Cardiac muscle cell (in vitro differentiated cells and primary cell): ENCODE measurements at places on chromosomes 11 and 22. TPM values are rescaled to one million over a fixed set of nuclear protein-coding genes. Genes with fewer than 3 reads are reported as not detected.

Gene APOA5
- not detected in 2 replicates for total RNA-seq

Gene CARD18
- total RNA-seq = not detected in 2 replicates

Gene TPBGL
- 0.18 and 0.21 TPM in 2 replicates for total RNA-seq

Gene FBLN1
- 24.2 and 53.8 TPM in 2 replicates for total RNA-seq

Gene LMO1
- total RNA-seq = 0.45 and 1.4 TPM in 2 replicates

Gene CXCR5
- not detected in 2 replicates for total RNA-seq

Gene KCNQ1OT1
- 3.1 and 8.8 TPM in 2 replicates for total RNA-seq

Gene MRGPRX3
- not detected in 2 replicates for total RNA-seq

Gene TOMT
- not detected in 2 replicates for total RNA-seq

Gene EHF
- not detected in 2 replicates for total RNA-seq

Gene FDXACB1
- 2.9 and 3.3 TPM in 2 replicates for total RNA-seq

Gene VWCE
- total RNA-seq = 1.8 and 2.3 TPM in 2 replicates

Gene CCDC116
- 0.57 and 0.70 TPM in 2 replicates for total RNA-seq

Gene TMEM223
- 87.1 and 88.9 TPM in 2 replicates for total RNA-seq

Gene BEST1
- total RNA-seq = 0.27 and 0.39 TPM in 2 replicates

Gene ADAMTS15
- 12.9 and 13.0 TPM in 2 replicates for total RNA-seq

Gene CPT1B
- 25.7 and 39.1 TPM in 2 replicates for total RNA-seq

Gene OR56A4
- not detected in 2 replicates for total RNA-seq

Gene KRTAP5-1
- total RNA-seq = not detected in 2 replicates

Gene MRGPRE
- total RNA-seq = not detected in 2 replicates

Gene GRK3
- 7.0 and 10.5 TPM in 2 replicates for total RNA-seq

Gene GPHA2
- not detected in 2 replicates for total RNA-seq

Gene TP53I11
- total RNA-seq = 138 and 155 TPM in 2 replicates

Gene GGA1
- 91.9 and 114 TPM in 2 replicates for total RNA-seq

Gene CREB3L1
- total RNA-seq = 3.8 and 4.3 TPM in 2 replicates

Gene SCARF2
- 42.0 and 66.1 TPM in 2 replicates for total RNA-seq

Gene OR51B6
- not detected in 2 replicates for total RNA-seq

Gene PATE4
- not detected in 2 replicates for total RNA-seq

Gene MMP10
- not detected in 2 replicates for total RNA-seq

Gene TEX12
- total RNA-seq = not detected in 2 replicates

Gene CAPN5
- 9.4 and 9.8 TPM in 2 replicates for total RNA-seq

Gene KIF18A
- 4.1 and 16.1 TPM in 2 replicates for total RNA-seq

Gene OR51M1
- total RNA-seq = not detected in 2 replicates

Gene CHRNA10
- 1.1 and 1.4 TPM in 2 replicates for total RNA-seq

Gene MMP8
- not detected in 2 replicates for total RNA-seq

Gene GSTT2B
- 16.9 and 25.9 TPM in 2 replicates for total RNA-seq

Gene ASCL3
- not detected in 2 replicates for total RNA-seq

Gene FOLR2
- total RNA-seq = not detected in 2 replicates

Gene CDCA5
- total RNA-seq = 14.6 and 18.1 TPM in 2 replicates

Gene CEND1
- total RNA-seq = 1.6 and 7.6 TPM in 2 replicates

Gene GRM5
- 0.06 TPM in 1 of 2 replicates, not detected in the other for total RNA-seq

Gene IL18
- 0.18 and 0.86 TPM in 2 replicates for total RNA-seq
